Left lung (tissue), 14 donors: ENCODE measurements at places on chromosomes 7 and 10. TPM values are rescaled to one million over a fixed set of nuclear protein-coding genes. Genes with fewer than 3 reads are reported as not detected.

GRCh38 chr10:77550378-77550777 is 87.2 kb downstream of the KCNMA1 start:
- H3K27ac ChIP-seq, result no peak overlapping the region
- no peaks in the 10 kb centered on the region for H3K4me1 ChIP-seq
- H3K27me3 ChIP-seq, result no peaks in the 10 kb centered on the region
- no peak for DNase-seq
- H3K36me3 ChIP-seq, result no peaks in the 10 kb centered on the region
- H3K4me3 ChIP-seq, result no peak overlapping the region

DNA sequence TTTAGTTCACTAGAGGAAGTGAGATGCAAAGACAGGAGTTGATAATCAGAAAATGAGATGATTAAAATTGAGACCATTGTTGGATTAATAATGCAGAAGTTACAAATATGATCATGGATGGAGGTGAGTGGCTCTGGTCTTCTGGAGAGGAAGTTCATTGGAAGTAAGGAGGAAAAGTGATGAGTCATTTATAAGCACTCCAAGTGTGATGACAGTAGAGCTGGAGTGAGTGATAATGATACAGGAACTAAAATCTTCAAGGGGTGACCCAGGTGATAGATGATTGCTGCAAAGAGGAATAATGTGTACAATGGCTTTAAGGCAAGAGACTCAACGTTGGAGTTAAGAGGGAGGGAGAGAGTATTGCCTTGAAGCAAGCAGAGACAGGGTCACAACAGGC is 20.7 kb downstream of the ZNF32 start:
- no peak for DNase-seq
- H3K27ac ChIP-seq, result no peak overlapping the region
- no peaks in the 10 kb centered on the region for H3K36me3 ChIP-seq
- H3K4me1 ChIP-seq, result no peaks in the 10 kb centered on the region
- H3K27me3 ChIP-seq, result no peaks in the 10 kb centered on the region

DNA sequence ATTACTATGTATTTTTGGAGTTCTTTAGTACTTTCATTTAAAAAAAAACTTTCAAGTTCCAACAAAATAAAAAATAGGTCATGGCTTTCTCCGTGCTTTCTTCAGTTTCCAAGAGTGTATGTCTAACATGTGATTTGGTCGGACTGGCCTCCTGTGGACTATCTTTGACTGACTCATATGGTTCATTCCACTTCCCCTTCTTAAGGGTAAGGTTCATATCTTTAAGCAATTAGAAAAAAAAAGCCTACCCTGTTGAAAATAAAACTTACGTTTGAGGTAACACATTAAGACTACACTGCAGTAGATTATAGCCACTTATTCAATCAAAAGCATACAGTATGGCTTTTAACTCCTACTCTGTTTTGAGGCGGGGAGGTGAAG is 112.8 kb upstream of the AHR start:
- H3K36me3 ChIP-seq, result no peaks in the 10 kb centered on the region
- no peak overlapping the region for H3K4me3 ChIP-seq
- H3K4me1 ChIP-seq, result peaks cover 15% of the 10 kb centered on the region
- H3K27me3 ChIP-seq, result no peaks in the 10 kb centered on the region
- no peak for DNase-seq

DNA sequence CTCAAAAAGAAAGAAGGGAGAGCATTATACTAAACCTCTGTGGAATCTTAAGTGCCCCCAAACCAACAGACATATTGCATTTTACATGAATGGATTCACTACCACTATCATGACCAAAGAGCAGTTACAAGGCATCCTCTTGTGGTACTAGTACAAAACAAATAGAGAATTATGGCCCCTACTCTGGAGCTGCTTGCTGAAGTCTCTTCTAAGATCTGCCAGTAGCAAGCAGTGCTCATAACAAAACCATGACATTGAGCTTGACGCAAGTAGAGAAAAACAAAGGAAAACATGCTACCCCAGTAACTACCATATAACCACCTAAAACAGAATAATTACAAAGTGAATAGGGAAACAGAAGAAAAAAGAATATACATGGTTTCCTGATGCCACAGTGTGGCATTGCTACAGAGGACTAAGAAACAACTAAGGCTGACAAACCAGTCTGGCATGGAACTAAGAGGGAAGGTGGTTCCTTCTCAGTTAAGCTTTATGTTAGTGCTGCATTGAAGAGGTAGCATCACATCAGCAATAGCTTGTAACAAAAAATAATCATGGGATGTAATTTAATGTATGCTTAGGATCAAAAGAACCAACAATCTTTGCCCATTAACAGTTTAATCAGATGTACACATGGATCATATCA is 150.2 kb upstream of the AGR3 start:
- no peak overlapping the region for H3K4me3 ChIP-seq
- no peaks in the 10 kb centered on the region for H3K36me3 ChIP-seq

Gene HTR5A
- not detected for total RNA-seq

Gene AKR1C8
- total RNA-seq, result not detected
